ELF-1 (cell line): ENCODE measurements at places on chromosomes 2 and 18.

DNA sequence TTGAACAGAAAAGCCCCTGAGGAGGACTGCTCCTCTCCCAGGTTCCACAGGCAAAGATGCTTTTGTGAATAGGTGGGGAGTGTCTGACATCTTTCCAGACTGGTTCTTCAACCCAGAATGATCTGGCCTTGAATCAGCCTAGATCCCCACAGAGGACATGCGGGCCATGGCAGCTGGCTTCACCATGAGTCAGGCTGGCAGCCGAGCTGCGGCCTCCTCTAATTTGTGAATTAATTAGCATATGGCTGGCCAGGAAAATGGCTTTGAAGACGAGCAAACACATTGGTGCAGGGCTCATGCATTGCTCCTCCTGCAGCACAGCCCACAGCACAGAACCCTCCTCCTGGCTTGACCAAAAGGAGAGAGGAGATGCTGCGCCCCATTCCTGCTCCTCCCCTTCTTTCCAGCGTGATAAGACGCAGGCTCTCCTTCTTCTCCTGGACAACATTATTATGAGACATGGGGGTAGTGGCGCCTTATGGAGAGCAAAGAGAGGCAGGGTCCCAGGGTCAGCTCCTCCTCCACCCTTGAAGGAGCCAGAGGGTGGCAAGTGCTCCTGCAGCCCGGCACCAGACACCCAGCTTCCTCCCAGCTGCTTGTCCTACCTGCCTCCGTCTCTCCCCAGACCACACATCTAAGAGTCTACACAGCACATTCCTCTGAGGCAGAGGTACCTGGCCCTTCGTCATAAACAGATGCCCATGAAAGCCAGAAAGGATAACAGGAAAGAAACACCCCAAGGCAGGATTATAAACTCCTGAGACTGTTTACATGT, 66.7 kb downstream of the EDAR start:
- DNase-seq: no peak

GRCh38 chr2:149169656-149170055, 131.2 kb downstream of the LYPD6B start:
- peak; percentile 74 for DNase-seq

- DNase-seq: no peak
These were observed 128.7 kb upstream of the CCDC68 start for GRCh38 chr18:55088000-55088401.

- peak; percentile 74 for DNase-seq
These were observed 491 bp downstream of the ALK start for GRCh38 chr2:29920631-29921559.

GRCh38 chr2:50344509-50345106, 687.3 kb downstream of the NRXN1 start:
- DNase-seq: peak; percentile 31

DNA sequence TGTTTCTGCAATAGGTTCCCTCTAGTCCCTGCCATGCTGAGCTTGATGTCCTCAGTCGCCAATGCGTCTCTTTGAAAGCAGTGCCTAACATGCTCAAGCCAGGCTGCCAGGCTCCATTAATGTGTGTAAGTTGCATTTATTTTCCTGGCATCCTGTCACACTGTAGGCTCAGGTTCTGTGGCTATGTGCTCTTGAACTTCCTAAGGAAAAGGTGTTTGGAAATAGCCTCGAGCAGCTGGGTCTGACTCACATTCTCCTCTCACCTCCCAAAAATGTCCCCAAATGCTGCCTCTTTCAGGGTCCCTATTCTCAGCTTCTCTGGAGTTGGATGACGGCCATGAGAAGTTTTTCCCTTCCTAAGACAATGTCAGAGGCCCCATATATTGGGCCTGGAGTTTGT, 58.0 kb upstream of the SLC14A2 start:
- DNase-seq: no peak

DNA sequence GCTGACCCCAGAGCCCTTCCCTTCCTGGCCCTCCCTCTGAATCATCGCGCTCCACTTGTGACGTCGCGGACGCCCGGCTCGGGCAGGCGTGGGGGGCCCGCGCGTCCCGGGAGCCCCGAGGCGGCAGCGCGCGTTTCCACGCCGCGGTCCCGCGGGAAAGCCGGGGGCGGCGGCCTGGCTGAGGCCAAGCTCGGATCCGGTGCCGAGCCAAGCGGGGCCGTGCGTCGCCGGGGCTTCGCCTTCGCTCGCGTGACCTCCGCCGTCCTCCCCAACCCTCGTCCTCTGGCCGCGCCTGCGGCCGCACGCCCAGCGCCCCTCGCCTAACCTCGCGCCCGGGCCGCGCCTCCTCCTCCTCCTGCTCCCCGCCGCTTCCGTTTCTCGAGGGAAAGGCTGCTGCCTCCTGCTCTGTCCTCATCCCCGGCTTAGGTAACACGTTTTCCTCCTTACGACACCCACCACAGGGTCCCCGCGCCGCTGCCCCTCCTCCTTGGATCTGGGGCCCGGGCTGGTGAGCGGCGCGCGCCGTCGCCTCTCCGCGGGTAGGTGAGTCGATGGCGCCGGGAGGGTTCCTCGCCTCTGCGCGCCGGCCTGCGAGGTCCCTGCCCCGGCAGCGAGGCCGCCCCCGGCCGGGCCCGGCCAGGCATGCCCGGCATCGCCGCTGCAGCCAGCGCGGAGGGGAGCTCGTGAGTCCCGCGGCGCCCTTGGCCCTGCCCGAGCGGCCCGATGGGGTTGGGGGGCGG, at the start of gene INPP1:
Gene INPP1, plus strand, starts transcription at position 54 of the 740 bp plus-strand sequence. CDS start 16,514 bp downstream, outside the sequence.
- DNase-seq: peak; percentile 64
